Right atrium auricular region (tissue), 2 donors: ENCODE measurements at places on chromosomes 3 and 15. TPM values are rescaled to one million over a fixed set of nuclear protein-coding genes. Genes with fewer than 3 reads are reported as not detected.

- DNase-seq, result no peak
Observed at GRCh38 chr3:172148702-172149565, 109.6 kb downstream of the FNDC3B start.

The CHST2 gene
- 2.3 TPM for total RNA-seq

GRCh38 chr3:116154389-116154788 lies 290.9 kb downstream of the LSAMP start:
- no peak for DNase-seq

DNA sequence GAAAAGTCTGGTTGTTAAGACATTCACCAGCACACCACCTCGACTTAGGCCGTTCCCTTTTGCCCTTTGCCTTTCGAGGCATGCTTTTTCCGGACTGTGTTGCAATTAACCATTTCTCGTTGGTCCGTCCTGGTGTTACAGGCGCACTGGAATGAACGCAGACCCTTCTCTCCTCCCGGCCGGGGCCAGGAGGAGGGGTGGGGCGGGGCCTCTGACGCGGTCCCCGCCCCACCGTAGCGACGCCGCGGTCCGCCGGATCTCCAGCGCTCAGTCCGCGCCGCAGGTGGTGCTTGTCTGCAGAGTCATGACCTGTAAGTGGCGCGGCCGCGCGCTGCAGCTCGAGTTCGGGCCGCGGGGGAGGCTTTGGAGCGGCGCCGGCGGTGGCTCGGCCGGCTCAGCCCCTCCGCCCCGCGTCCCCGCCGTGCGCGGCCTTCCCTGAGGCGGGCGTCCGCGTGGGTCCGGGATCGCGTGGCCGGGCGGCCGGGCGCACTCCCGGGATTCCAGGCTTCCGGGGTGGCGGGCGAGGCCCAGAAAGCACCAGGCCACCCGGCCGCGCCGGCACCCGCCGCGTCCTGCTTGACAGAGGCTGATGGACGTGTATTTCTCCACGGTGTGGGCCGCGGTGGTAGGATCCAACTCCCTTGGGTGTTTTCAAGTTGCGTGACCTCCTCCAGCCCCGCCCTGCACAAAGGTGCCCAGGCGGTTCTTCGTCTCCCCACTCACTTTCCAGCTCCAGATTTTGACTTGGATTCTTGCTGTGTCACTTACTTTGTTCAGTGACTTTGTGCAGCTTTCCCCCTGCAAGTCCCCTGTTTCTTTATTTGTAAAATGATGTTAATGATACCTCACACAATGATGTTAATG lies at the start of gene NIT2:
TSS of gene NIT2 (plus strand) at position 270 of the 864 bp plus-strand sequence. CDS start at position 305, 35 bp downstream.
- peak; percentile 84 for DNase-seq

The CIAO2A gene
- total RNA-seq, result 73.7 TPM

DNA sequence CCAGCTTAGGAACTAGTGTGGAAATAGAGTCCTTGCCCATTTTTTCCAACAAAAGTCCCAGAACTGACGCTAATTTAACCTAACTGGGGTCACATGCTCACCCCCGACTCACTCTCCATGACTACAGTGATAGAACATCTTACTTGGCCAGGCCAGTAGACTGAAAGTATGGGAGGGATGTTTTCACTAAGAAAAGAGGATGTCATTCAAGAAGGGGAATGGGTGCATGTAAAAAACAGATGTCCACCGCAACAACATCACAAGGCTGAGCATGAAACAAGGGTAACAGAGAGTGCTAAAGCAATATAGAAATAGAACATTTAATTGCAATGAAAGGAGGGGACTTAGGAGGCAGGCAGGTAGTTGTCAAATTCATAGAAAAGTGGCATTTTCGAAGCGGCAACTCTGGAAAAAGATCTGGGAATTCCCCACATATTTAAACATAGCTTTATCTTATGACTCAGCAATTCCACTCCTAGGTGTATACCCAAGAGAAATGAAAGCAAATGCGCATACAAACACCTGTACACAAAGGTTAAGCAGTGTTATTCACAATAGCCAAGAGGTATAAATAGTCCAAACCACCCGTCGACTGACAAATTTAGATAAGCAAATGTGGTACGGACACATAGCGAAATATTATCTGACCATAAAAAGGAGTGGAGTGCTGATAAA lies 41.1 kb upstream of the UBE2E2 start:
- DNase-seq, result no peak

- no peak for DNase-seq
Observed at GRCh38 chr3:49910409-49911123, 6.9 kb upstream of the MST1R start.
